Stimulated activated CD4-positive, alpha-beta T cell treated with anti-CD3 and anti-CD28 coated beads, TNF-alpha, amount 100 ng/mL, for 48 hours (primary cell): ENCODE measurements at places on chromosomes 6 and 20.

DNA sequence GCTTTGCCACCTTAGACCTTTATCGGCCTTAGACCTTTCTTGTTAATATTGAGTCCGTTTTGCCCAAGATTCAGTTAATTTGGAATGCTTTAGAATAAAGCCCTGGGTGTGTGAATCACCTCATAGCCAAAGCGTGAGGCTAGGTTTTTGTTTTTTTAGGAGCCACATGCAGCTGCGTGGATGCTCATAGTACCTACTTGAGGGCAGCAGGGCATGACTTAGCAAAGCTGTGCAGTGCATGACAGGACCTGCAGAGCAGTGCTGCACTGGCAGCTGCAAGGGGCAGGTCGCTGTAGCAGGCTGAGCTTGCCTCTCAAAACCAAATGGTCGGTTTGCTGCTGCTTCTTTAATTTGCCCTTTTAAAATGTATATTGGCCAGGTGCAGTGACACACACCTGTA is 116.1 kb downstream of the JAG1 start:
- no peak for DNase-seq

GRCh38 chr20:29878777-29879442 is 1378.6 kb upstream of the DEFB115 start:
- no peak for DNase-seq

DNA sequence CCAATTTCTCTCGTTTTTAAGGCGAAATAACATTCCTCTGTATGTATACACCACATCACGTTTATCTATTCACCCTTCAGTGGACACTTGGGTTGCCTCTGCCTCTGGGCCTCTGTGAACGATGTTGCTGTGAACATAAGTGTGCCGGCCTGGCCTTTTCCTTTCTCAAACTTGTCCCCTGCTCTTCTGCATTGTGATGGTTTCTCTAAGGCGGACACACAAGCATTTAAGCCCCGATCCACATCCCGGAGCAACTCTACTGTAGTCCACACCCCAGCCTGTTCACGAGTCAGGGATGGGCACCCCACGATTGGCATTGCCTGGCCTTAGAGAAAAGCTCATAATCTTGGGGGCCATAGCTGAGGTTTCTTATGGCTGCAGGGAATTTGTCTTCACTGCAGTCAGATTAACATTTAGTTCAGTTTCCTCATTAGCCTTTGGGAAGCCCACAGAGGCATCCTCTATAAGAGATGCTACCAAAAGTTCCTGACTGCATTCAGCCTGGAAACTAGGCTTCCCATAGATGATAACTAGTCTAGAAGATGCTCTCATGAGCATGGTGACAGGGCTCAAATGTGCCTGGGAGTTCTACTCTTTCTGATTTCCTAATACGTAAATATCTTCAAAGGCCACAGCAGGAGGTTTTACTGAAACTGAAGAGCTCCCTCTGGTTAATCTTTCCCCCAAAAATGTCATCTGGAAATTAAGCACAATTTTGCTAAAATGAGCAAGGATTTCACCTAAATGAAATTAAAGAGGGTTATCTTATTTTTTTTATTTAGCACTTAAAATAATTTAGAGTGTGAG is 762 bp downstream of the ZC3H12D start:
- no peak for DNase-seq

DNA sequence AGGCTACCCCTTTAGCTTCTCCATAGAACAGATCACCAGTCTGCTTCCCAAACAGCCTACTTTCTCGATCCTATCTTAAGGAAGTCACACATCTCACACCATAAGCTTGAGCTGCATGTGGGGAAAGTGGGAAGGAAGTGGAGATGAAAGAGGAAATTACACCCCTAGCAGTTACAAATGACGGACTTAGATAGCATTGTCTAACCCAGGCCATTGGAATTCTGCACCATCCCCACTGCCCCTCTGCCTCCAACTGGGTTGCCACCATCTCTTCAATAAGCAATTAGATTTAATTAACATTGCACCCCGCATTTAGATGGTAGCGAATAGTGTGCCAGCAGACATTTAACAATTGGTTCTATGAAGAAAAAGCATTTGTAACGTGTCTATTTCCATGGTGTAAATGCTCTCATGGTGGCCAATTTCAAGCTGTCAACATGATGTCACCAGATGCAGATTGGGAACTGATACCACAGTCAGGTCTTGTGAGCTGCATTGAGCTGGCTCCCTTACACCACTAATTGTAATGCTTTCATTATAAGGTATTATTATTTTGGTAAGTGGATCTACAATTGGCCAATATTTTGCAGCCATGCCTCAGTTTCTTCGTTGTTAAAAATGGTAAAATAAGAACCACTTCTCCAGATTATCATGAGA is 124.7 kb downstream of the CD24 start:
- no peak for DNase-seq

- no peak for DNase-seq
These were observed 98.2 kb upstream of the HDGFL1 start for GRCh38 chr6:22471132-22471690.

GRCh38 chr6:113650610-113650979 is 206.6 kb upstream of the MARCKS start:
- DNase-seq = no peak

- no peak for DNase-seq
These were observed 13.3 kb upstream of the SLC2A12 start for GRCh38 chr6:134065706-134066105.

GRCh38 chr6:88709819-88710246 is 253.6 kb downstream of the RNGTT start:
- no peak for DNase-seq

DNA sequence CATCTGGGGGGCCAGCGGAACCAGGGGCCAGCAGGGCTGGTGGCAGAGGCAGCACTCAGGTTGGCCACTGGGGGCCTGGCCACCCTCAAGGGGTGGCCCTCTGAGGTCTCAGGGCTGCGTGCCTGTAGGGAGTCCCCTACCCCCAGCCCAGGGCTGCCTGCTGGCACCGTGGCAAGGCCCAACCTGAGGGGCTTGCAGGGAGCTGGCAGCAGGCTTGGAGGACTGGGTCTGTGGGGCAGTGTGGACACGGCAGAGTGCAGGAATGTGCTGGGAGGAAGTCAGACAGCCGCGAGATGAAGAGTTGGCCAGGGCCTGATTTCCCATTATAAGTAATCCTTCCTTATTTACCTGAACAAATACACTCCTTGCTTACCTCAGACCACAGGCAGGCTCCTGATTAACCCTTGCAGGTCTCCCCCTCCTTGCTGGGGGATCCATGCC is at the start of gene SPDEF:
SPDEF (minus strand) TSS at position 299 of the 441 bp plus-strand sequence. CDS start 11,874 bp downstream, outside the sequence.
- DNase-seq = no peak

GRCh38 chr6:112007254-112007653 is 46.6 kb upstream of the CCN6 start:
- DNase-seq = no peak
